ENCODE measurements at places on chromosomes 4 and X.

- no peak for DNase-seq
Measured at GRCh38 chrX:94041881-94042280, 367.9 kb downstream of the FAM133A start.

GRCh38 chrX:45134775-45135174, 65.9 kb downstream of the DIPK2B start:
- DNase-seq: no peak

DNA sequence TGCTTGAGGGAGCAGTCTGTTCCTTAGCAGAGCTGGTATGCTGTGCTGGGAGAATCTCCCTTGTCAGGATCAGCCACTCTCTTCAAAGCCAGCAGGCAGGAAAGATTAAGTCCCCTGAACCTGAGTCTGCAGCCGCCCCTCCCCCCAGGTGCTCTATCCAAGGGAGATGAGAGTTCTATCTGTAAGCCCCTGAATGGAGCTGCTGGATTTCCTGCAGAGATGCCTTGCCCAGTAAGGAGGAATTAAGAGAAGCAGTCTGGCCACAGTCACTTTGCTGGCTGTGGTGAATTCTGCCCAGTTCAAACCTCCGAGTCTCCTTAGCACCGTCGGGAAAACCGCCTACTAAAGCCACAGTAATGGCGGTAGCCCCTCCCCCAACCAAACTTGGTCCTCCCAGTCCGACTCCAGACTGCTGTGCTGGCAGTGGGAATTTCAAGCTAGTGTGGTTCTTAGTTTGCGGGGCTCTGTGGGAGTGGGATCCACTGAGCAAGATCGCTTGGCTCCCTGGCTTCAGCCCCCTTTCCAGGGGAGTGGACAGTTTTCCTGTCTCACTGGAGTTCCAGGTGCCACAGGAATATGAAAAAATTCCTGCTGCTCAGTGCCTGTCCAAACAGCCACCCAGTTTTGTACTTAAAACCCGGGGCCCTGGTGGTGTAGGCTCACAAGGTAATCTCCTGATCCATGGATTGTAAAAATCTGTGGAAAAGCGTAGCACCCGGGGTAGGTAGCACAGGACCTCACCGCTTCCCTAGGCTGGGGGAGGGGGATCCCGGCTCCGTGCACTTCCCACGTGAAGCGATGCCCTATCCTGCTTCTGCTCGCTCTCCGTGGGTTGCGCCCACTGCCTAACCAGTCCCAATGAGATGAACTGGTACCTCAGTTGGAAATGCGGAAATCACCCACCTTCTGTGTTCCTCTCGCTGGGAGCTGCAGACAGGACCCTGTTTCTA, 38.0 kb downstream of the RAB28 start:
- no peak for DNase-seq

GRCh38 chr4:86448871-86449270, 89.0 kb upstream of the MAPK10 start:
- no peak for DNase-seq

DNA sequence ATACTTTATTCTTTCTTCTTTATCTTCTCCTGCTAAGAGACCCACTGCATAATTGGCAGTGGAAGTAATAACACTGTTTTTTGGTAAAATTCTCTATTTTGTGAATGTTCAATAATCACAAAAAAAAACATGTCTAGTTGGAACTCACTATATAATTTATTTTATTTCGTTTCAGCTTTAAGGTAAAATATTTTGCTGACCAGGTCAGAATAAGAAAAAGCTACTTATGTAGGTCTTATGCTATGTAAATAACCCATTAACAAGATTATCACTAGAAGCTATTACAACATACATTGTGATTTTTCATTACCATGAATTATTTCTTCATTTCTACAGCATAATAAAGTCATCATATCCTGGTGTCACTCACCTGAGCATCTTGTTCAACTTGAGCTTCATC, 19.3 kb downstream of the ANXA5 start:
- DNase-seq: no peak

DNA sequence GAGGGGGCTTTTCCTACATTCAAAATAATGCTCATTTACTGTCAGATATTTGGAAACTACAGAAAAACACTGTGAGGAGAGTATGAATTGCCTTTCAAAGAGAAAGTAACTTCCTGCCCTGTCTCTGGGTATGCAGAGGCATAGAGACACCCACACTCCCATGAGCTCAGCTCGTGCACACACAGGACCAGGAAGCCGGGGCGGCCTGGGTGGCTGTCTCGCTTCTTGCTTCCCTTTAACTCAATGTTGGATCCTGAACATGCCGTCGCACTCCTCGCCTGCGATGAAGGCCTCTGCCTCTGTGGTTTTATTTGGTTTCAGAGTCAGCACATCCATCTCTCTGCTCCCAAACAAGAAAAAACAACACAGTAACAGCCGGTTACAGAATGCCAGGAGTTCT, 40.1 kb upstream of the GPR78 start:
- peak; percentile 15 for DNase-seq

DNA sequence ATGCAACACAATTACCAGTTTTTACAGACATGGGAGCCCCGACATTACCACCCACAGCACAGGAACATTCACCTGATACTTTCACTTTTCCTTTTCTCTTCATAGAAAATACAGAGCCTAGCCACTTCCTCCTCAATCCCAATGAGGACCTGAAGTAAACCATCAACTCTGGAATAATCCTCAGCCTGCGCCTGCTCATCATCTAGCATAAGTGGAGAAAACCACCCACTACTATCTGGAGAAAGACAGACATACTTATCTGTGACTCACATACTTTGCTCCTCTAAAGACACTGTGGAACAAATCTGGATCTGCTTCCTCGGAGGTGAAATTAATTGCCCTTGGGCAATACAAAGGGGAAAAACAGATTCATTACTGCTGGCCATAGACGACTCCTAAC, 47.8 kb downstream of the ZCCHC13 start:
- DNase-seq: no peak

- no peak for DNase-seq
Measured at GRCh38 chrX:70774223-70774622, 134.3 kb downstream of the TEX11 start.

DNA sequence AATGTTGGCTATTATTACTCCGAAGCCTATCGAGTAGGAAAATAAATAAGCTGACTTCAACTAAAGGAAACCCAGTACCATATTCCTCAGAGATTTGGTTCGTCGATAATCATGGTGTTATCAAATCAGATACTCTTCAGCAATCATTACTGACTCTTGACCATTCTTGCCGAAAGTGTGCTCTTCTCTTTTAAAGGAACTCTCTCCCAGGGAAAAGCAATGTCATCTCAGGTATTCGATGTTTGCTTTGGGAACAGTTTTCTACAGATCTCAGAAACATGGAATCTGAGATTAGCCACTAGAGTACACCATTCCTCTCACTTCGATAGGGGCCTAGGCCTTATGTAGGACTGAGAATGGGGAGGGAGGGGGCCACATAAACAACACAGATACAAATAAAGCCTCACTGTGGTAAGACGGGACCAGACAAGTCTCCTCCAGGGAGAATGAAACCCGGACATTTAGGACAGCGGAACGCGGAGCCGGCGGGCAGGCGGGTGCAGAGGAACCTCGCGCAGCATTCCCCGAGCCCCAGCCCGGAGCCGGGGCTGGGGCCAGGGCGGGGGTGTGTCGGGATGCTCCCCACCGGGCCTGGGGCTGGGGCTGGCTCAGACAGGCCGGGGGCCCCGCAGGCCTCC, 581 bp downstream of the DNAJB14 start:
- DNase-seq: peak; percentile 11

- DNase-seq: no peak
Measured at GRCh38 chr4:13783800-13784411, 156.4 kb upstream of the BOD1L1 start.

GRCh38 chr4:8710416-8710815, 117.9 kb downstream of the CPZ start:
- no peak for DNase-seq

DNA sequence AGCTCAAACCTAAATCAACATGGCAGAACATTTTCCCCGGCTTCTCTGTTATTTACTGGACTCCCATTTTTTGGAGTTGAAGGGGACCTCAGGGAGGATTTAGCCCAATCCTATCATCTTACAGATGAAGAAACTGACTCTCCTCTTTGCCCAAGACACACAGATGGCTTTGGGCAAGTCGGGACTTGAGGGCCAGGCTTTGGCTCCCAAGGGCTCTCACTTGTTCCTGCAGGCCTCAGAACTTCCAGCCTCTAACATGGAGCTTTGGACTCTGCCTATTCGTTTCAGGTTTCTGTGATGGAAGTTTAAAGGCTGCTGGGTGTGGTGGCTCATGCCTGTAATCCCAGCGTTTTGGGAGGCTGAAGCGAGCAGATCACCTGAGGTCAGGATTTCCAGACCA, 59.5 kb downstream of the RHOH start:
- no peak for DNase-seq

DNA sequence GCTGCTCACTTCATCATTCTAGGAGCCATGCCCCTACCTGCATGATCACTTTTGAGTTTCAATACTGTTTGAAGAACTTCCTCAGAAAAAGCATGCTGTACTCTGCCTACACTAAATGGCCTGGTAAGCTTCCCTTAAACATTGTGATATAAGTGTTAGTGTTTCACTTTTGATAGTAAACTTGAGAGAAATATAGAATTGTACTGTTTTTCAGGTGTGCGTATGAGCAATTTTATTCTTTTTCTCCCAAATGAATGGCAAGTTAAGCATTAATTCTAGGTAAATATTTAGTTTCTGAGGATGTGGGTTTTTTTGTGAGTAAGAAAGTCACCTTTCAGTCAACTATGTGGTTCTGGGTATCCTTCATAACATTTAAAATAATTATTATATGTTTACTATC, 484.5 kb downstream of the IL15 start:
- DNase-seq: no peak

GRCh38 chr4:42104521-42104920, 47.9 kb downstream of the BEND4 start:
- no peak for DNase-seq

- DNase-seq: no peak
Measured at GRCh38 chrX:124433186-124433585, 86.8 kb downstream of the SH2D1A start.

GRCh38 chr4:152454398-152455011, 81.4 kb downstream of the FBXW7 start:
- DNase-seq: no peak

GRCh38 chrX:130933358-130933757, 30.3 kb upstream of the ENOX2 start:
- DNase-seq: no peak

GRCh38 chr4:147723326-147723725, 8.6 kb upstream of the ARHGAP10 start:
- DNase-seq: no peak

DNA sequence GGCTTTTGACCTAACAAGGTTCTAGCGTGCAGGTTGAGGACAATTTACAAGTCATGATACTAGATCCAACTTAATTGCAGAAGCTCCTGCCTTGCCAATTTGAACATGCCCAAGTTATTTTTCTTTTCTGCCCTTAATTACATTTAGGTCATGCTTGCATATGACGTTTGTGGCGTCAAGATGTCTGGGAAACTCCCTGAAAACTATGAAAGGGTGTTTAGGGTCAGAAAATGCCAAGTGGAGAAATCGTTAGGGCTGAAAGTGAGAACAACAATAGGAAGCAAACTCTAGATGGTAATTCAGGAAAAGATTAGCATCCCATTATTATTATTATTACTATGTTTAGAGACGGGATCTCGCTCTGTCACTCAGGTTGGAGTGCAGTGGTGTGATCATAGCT, 38.2 kb upstream of the PLAC8 start:
- no peak for DNase-seq

- DNase-seq: no peak
Measured at GRCh38 chr4:185513489-185514181, 21.7 kb downstream of the PDLIM3 start.

GRCh38 chr4:3419836-3420605, 21.7 kb upstream of the HGFAC start:
- no peak for DNase-seq

GRCh38 chr4:48596336-48596735, 106.3 kb downstream of the ZAR1 start:
- DNase-seq: no peak

GRCh38 chrX:96683997-96684338, 674 bp upstream of the DIAPH2 start:
- no peak for DNase-seq

DNA sequence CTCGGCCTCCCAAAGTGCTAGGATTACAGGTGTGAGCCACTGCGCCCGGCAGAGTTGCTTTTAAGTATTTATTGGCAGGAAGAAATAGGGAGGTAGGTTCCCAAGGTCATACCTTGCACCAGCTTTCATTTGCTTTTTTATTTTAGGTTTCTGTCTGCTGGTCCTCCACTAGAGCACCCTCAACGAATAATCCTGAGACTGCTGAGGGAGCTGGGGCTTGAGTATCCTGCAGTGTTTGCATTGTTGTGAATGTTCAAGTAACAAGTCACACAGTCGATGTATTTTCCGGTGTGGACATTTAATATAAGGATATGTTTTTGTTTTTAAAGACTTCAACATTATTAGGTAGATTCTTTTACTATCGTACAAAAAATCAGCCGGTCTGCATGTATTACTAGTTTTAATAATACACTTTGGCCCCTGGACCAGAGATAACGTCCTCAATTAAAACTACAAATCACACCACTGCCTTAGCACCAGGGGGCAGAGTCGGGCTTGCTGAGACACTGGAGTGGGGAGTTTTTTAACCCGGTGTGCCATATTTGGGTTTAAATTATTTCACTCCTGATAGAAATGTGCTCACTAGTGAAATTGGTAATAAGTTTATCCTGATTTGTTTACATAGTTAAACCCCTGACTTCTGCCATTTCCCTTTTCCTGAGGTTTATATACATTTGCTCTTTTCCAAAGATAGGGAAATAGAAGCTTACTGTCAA, 11.6 kb downstream of the SMIM20 start:
- no peak for DNase-seq

- DNase-seq: no peak
Measured at GRCh38 chr4:38955957-38956356, 76.3 kb downstream of the TMEM156 start.

GRCh38 chr4:3788366-3788660, 22.1 kb downstream of the ADRA2C start:
- no peak for DNase-seq

- no peak for DNase-seq
Measured at GRCh38 chr4:174279433-174280155, 3.9 kb downstream of the FBXO8 start.

GRCh38 chr4:138404251-138404650, 162.1 kb upstream of the SLC7A11 start:
- no peak for DNase-seq

GRCh38 chrX:101206471-101206870, 13.1 kb upstream of the DRP2 start:
- no peak for DNase-seq

- DNase-seq: no peak
Measured at GRCh38 chr4:109440948-109441347, 7.3 kb downstream of the SEC24B start.

DNA sequence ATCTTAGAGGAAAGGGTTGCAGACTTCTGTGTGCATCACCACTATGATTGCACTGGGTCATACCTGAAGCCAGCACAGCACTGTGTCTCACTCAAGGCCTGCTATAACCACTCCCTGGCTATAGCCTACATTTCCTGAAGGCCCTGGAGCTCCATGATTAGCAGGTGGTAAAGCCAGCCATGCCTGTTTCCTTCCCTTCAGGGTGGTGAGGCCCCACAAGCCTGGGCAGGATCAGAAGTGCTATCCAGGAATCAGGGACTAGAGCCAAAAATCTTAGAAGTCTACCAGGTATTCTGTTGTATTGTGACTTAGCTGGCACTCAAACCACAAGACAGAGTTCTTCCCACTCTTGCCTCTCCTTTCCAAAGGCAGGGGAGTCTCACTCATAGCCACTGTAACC, 734.6 kb downstream of the GLUD2 start:
- DNase-seq: no peak
